Uterus (tissue), 4 donors: ENCODE measurements at places on chromosomes 13 and 19.

GRCh38 chr13:109713681-109714080 lies 72.7 kb downstream of the IRS2 start:
- DNase-seq: no peak

DNA sequence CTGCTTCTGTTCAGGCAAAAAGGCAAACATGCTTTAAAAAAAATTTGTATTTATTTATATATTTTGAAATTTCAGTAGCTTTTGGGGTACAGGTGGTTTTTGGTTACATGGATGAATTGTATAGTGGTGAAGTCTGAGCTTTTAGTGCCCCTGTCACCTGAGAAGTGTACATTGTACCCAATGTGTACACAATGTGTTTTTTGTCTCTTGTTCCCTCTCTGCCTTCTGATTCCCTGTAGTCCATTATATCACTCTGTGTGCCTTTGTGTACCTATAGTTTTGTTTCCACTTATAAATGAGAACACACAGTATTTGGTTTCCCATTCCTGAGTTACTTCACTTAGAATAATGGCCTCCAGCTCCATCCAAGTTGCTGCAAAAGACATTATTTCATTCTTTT lies 77.4 kb downstream of the PDS5B start:
- DNase-seq: no peak

GRCh38 chr13:77817521-77817920 lies 101.1 kb downstream of the EDNRB start:
- DNase-seq: no peak

DNA sequence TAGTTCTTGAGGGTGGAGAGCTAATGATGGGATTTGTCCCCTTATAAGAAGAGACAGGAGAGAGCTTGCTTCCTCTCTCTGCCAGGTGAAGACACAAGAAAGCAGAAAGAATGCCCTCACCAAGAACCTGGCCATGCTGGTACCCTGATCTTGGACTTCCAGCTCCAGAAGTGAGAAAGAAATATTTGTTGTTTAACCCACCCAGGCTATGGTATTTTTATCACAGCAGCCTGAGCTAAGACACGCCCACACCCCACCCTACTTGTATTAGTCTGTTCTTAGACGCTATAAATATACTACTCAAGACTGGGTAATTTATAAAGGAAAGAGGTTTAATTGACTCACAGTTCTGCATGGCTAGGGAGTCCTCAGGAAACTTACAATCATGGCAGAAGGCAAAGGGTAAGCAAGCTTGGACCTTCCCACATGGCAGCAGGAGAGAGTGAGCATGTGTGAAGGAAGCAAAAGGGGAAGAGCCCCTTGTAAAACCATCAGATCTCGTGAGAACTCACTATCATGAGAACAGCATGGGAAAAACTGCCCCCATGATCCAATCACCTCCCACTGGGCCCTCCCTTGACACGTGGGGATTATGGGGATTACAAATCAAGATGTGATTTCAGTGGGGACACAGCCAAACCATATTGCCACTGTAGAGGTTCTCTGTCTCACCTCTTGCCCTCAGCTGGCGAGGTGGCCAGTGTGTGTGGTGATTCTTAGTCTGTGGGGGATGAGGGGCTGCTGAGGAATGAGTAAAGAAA lies 57.4 kb upstream of the RCBTB2 start:
- DNase-seq: no peak

- DNase-seq: no peak
These were observed 71.6 kb downstream of the SHISA2 start for GRCh38 chr13:25980255-25980654.

DNA sequence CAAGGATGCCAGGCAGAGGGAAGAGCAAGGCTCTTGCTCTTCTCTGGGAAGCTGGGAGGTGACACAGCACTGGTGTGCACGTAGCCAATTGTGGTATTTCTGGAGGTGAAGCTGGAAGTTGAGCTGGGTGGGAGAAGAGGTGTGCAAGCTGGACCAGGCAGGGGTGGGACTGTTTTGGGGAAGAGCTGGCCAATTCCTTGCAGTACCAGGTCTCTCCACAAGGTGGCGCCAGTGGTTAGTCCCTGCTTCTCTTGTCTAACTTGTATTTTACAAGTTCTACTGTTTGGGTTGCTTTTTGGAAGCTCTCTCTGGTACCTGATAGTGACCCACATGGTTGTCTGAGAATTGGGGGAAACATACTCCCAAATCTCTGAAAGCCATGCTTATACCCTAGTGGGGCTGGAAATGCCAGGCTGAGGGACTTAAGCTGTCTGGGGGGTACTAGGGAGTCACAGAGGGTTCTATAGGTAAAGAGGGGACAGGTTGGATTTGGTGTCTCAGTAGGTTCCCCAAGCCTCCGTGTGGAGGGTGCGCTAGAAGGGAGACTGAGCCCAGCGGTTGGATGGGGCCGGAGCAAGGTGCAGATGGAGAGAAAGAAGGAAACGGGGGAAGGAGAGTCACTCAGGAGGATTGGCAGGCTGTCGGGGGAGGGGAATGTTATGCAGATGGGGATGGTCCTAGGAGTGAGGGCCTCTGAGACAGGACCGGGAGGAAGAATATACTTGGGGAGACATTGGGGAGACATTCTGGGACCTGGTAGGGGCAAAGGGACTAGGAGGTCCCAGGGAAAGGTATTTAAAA lies 3.0 kb downstream of the HPN start:
- DNase-seq: no peak

- peak; percentile 64 for DNase-seq
These were observed 31.7 kb downstream of the IER2 start for GRCh38 chr19:13181747-13182388.

- DNase-seq: no peak
These were observed 62.4 kb downstream of the MPHOSPH8 start for GRCh38 chr13:19695829-19696228.

- no peak for DNase-seq
These were observed 34.6 kb downstream of the PDCD5 start for GRCh38 chr19:32615569-32615968.

GRCh38 chr13:35804901-35805300 lies 326.3 kb downstream of the DCLK1 start:
- no peak for DNase-seq

GRCh38 chr19:36025541-36025940 lies 7.1 kb downstream of the CLIP3 start:
- no peak for DNase-seq

- DNase-seq: no peak
These were observed 812.8 kb upstream of the SLC10A2 start for GRCh38 chr13:103878891-103879605.
